Fibroblast of lung (primary cell): ENCODE measurements at places on chromosomes 4 and X.

GRCh38 chr4:188162698-188163097 is 23.5 kb downstream of the TRIML1 start:
- no peak overlapping the region for H3K27ac ChIP-seq
- no peak overlapping the region for H3K4me3 ChIP-seq
- no peaks in the 10 kb centered on the region for H3K4me1 ChIP-seq
- no peak for DNase-seq

DNA sequence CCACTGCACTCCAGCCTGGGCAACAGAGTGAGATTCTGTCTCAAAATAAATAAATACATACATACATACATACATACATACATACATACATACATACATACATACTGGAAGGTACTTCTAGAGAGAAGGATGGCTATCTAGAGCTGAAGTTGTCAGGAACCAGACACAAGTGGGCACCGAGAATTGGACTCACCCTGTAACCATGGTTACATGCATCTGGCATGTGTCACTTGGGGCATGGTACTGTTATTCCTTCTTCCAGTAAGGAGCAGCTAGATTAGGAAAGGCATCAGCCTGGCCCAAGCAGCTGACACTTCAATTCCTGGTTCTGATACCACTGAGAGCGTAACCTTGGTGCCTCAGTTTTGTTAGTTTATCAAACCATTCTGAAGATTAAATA is 127.1 kb downstream of the SH3KBP1 start:
- H3K4me1 ChIP-seq, result no peaks in the 10 kb centered on the region
- H3K27me3 ChIP-seq, result no peaks in the 10 kb centered on the region
- no peak overlapping the region for H3K4me3 ChIP-seq

- H3K27me3 ChIP-seq, result no peaks in the 10 kb centered on the region
- H3K4me3 ChIP-seq, result no peak overlapping the region
- H3K4me1 ChIP-seq, result no peaks in the 10 kb centered on the region
- H3K27ac ChIP-seq, result no peak overlapping the region
Measured at GRCh38 chrX:39928704-39929378, 168.9 kb downstream of the BCOR start.

DNA sequence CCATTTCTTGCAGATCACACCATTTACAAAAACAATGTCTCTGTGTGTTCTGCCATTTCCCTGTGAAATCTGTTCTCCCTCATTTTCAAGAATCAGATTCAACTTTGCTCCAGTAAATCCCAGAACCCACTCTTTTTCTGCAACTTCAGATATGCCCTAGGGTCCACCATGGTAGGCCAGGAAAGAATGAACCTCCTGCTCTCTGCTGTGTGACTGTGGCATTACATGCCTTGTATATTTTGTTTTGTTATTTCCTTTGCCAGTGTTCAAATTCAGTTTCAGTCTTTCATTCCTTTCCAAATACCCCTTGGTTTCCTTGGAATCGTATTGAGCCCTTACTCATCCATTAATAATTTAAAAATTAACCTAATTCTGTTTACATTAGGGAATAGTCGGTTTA is 290.2 kb upstream of the VCX start:
- no peak for DNase-seq
- no peaks in the 10 kb centered on the region for H3K4me1 ChIP-seq
- H3K27me3 ChIP-seq, result no peaks in the 10 kb centered on the region
- no peak overlapping the region for H3K4me3 ChIP-seq

- H3K36me3 ChIP-seq, result no peaks in the 10 kb centered on the region
- no peaks in the 10 kb centered on the region for H3K27me3 ChIP-seq
- DNase-seq, result no peak
- H3K4me3 ChIP-seq, result no peak overlapping the region
- H3K27ac ChIP-seq, result no peak overlapping the region
Measured at GRCh38 chr4:5420266-5420665, 288.1 kb downstream of the EVC2 start.

DNA sequence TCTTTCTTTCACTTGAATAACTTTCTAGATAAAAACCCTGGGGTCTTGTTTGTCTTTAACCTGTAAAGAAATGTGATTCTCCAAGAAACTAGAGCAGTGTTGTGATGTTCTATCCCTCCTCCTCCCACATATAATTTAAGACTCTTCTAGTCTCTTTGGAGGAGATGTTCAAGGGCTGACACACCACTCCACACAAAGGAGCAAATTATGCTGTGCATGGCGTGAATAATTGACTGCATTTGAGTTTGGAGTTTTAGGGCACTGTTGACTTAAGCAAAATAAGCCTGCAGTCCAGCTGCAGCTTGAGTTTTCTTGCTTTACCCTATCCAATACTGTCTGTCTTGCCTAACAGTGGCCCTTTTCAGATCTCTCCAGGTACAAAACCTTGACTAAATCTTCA is 119.7 kb downstream of the CHRDL1 start:
- H3K4me3 ChIP-seq, result no peak overlapping the region
- H3K36me3 ChIP-seq, result no peaks in the 10 kb centered on the region
- no peaks in the 10 kb centered on the region for H3K4me1 ChIP-seq
- H3K27me3 ChIP-seq, result peaks cover 2% of the 10 kb centered on the region
- DNase-seq, result no peak
- H3K27ac ChIP-seq, result no peak overlapping the region
